ENCODE measurements at places on chromosomes 11 and 22.

DNA sequence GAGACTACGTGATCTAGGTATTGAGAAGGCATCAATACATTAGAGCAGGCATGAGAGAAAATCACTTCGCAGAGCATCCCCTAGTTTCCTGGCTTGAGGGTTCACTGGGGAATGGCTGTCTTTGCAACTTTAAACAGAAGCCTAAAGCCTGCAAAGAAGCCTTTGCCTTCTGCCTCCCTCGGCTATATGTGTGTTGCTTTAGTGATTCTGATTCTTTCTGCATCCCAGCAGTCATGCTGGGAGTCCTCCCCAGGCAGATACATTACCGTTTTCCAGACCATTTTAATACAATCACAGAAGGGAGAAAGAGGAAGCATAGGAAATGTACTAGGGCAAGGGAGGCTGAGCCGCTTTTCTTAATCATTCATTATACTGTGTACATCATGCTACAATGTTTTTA lies 773.2 kb upstream of the LRRC4C start:
- no peak for DNase-seq

DNA sequence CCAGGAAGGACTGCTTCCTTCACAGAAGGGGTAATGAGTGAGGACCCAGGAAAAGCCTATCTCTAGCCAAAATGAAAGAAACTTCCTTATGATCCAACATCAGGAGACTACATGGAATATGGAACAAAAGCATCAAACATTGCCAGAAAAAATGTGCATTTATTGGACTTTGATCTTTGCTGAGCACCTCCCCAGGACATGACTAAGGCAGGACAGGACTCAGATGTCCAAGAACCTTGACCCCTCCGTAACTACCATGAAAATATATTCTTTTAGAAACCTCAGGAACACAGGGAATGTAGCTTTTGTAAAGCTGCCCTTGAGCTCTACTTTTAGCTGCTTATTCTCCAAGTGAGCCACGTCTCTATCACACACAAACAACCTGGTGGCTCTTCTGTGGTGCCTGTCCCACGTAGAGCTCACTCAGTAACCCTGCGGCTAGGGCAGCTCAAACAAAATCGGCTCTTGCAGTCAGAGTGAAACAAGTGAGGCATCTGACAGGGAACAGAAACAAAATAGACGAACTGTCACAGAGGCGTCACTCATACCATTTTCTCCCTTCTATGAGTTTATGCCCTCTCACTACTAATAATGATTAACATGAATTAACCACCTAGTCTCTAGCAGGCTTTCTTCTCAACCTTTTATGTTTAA lies 471.5 kb upstream of the API5 start:
- DNase-seq: no peak

DNA sequence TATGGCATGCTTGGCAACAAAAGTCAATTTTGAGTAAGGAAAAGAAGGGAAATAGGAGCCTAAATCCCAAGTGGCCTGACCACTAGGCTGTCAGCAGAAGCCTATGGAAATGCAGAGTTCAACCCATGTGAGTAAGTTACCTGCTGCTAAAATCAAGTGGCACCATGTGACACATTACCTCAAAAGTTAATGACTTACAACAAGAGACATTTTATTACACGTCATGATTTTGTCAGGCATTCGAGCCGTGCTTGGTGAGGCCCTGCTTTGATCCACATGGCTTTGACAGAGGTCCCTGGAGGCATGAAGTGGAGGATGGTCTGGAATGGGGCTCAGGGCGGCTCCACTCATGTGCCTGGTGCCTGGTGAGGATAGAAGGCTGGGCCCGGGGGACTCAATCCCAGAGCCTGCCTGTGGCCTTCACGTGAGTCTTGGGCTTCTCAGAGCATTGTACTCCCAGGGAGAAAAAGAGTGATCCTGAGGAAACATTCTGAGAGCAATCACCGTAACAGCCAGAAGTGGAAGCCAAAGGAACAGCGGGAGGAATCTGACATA lies 339.1 kb upstream of the B3GAT1 start:
- DNase-seq: no peak

- no peak for DNase-seq
Measured at GRCh38 chr22:35637254-35637653, 11.0 kb upstream of the APOL6 start.

DNA sequence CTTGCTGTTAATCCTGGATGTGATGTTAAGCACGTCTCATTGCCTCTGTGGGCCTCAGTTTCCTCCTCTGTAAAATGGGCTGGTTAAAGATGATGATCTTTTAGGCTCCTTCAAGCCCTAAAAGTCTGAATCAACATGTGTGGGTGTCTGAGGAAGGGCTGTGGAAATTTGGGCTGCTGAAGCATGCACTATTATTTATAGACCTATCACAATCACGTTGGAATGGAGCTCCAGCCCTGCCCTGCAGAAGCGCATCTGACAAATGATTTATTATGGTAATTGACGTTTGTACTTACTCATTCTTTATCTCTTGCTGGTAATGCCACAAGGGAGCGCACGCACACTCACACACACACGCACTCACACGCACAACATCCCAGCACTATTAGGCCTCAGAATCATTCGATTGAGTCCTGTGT lies 20.4 kb downstream of the P2RX3 start:
- no peak for DNase-seq

GRCh38 chr11:72548463-72548862 lies 114.1 kb upstream of the CLPB start:
- no peak for DNase-seq

GRCh38 chr11:9250139-9250582 lies 15.0 kb downstream of the DENND5A start:
- no peak for DNase-seq

GRCh38 chr11:46766656-46767055 lies 47.6 kb downstream of the F2 start:
- no peak for DNase-seq

DNA sequence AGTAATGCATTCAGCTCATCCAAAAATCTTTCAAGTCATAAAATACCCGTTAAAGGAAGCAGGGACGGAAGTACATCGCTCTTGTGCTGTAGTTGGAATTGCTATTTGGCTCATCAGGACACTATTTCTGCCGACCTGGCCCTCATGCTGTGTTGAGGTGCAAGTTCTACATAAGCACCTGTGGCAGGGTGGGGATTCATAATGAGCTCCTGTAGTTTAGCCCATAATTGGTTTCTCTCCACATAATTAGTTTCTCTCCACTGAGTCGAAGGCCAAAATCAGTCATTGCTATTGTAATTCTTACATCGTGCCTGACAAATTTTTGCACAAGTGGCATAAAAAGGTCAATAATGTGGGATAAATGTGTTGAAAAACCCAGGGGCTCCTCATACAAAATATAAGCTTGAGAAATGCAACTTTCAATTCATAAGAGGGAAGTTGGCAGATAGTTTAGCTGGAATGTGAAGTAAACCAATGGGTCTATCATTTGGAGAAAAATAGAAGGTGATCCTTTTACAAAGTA lies 14.9 kb upstream of the ISX start:
- no peak for DNase-seq

- no peak for DNase-seq
Measured at GRCh38 chr11:23875176-23875850, 621.5 kb upstream of the LUZP2 start.

DNA sequence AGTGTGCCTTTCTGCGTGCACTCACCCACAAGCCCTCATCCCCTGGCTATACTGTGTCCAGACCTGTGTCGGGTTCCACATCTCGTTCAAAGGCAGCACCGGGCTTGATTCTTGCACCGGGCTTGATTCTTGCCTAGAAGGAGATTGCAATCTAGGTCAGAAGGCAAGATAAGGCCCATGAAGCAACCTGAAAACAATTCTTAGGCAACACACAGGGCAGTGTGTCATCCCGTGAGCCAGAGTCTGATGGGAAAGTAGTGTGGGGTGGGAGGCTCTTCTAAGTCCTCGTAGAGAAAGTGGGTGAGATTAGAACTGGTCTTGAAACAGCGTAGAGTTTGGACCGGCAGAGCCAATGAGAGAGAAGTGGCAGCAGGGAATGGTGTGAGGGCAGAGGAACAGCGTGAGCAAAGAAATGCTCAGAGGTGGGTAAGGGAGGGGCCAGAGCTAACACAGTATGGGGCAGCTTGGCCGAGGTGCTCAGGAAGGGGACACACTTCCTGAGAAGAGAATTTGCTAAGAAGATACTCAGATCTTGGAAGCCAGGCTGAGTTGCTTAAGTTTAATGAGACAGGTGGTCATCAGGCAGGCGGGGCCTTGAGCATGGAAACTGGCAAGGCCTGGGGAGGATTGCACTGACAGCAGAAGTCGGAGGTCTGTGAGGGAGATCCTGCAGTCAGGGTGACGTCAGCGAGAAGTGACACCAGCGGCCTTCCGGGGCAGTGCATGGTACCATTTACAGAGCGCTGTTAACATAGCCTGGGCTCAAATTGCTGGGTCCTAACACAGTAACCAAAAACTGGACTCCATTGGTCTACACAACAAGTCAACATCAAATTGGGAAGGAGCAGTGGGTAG lies 40.7 kb upstream of the DKK3 start:
- no peak for DNase-seq

- DNase-seq: no peak
Measured at GRCh38 chr22:44347549-44347948, 34.8 kb upstream of the SHISAL1 start.

DNA sequence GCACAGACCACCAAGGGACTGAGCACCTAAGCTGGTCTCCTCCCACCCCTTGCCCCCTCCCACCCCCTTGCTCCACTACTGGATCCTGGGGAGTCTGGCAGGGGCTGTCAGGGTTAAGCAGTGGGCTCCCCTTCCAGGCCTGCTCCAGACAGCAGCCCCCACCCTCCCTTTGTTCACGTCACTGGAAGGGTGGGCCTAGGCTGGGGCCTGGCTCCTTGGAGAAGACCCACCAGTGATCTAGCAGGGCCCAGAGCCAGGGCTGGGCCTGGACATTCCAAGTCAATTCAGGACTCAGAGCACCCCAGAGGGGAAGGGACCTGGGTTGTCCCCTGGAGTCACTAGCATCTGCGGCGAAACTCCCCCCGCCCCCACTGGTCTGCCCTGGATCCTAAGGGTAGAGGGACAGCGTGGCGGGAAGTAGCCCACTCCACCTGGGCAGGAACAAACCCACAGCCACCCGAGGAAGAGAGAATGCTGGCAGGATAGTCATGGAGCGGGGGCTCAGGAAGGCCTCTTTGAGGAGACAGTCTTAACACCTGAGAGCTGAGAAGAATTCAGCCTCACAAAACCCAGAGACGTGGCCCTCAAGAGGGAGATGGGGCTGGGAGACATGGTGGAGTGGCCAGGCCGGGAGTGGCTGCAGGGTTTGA lies 45.8 kb downstream of the IGLL1 start:
- DNase-seq: no peak

GRCh38 chr11:2312232-2313042 lies 10.6 kb downstream of the TSPAN32 start:
- no peak for DNase-seq

- no peak for DNase-seq
Measured at GRCh38 chr11:17988465-17988864, 24.4 kb downstream of the SERGEF start.

DNA sequence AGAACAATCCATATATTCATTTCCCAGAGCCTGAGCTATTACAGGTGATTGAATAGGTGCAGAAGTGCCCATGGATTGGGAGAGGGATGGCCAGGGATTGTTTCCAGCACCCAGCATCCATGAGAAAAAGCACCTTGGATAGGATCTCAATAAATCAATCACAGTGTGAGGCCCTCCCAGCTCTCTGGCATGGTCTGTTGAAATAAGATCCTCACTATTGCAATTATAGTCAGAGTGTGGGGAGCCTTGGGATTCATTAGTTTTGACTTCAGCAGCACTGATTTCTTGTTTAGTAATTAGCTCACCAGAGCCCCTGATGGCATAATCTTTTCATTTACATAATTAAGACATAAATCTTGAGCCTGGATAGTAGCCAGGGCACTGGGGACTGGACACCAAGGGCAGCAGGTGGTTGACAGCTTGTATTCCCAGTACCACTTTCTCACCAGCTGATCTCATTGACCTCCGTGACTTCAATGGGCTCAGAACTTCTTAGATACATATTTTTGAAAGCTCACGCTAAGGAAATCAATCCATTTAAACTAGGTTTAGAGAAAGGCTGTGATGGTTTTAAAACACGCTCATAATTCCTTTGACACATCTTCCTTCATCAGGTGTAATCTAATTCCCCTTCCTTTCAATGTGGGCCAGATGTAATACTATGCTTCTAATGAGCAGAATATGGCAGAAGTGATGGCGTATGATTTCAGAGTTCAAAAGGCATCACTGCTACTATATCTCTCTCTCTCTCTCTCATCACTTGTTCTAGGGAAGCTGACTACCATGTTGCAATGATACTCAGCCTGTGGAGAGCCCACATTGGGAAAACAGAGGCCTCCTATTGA lies 22.1 kb upstream of the DRD2 start:
- DNase-seq: no peak

GRCh38 chr22:36287881-36288515 lies 35.1 kb downstream of the APOL1 start:
- no peak for DNase-seq

- no peak for DNase-seq
Measured at GRCh38 chr11:118126082-118126838, 26.4 kb downstream of the SCN4B start.

DNA sequence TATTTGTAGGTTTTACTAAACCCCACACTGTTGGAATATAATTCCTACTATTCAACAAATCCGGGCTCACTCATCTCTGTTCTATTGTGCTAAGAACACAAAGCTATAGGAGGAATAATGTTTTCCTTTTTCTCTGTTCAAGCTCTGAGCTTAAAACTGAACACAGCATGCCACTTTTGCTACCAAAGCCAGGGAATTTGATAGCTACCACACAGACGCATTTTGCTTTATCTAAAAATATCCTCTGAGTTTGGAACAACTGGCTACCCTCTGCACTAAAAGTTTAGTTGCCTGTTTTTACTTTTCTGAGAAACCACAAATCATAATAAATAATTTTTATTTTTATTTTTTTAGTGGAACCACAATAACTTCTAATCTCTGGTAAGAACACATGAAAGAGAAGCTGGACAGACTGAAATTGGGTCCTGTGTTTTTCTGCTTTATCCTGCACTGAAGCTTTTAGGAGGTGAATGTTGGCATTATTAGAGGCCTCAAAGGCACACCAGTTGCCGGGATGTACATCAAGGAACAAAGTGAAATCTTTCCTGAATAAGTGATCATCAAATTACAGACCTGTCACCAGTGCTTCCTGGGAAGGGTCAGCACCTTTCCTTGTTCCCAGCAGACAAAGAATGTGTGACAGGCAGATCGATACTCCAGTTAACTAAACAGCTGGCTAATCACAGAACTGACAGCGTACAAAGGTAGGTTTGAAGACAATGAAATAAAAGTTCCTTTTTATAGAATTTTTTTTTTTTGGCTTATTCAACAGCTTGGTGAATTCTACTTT lies 523.2 kb upstream of the TENM4 start:
- DNase-seq: no peak

- DNase-seq: no peak
Measured at GRCh38 chr11:13939961-13940906, 22.3 kb upstream of the SPON1 start.
